ENCODE measurements at places on chromosomes 13 and 19.

GRCh38 chr19:15769586-15769985 lies 17.9 kb upstream of the OR10H5 start:
- no peak for DNase-seq

- no peak for DNase-seq
These were observed 40.3 kb downstream of the ZNF208 start for GRCh38 chr19:21970466-21970865.

DNA sequence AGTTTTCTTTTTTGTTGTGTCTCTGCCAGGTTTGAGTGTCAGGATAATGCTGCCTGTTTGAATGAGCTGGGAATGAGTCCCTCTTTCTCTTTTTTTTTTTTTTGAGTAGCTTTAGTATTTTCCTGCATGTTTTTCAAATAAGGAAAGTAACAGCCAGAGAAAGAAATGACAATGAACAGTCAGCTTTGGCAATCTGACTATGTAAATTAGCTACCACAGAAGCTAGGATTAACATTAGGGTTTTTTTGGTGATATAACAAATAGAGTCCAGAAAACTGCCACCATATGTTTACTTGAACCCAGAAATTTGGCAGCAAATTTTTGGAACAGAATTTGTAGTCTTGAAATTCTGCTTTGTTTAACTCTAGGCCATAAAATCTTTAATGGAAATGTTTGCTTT lies 50.5 kb downstream of the SGCG start:
- DNase-seq = no peak

DNA sequence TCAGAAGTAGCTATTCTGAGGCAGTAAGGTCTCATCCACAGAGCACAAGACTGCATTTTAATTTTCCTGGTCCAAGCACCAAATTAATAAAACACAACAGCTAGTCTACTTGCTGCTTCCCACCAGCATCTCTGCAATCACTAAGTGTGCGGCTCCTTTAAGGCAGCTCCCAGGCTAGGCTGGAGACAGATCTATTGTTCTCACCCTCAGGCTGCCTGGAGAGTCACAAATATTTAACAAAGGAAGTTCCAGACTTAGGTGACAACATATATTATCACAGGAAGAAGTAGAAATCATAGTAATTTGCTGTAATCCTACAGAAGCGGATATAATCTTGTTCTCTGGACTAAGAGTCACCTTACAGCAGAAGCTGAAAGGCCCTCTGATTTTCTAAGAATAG lies 2.2 kb upstream of the EID2 start:
- no peak for DNase-seq

- DNase-seq = no peak
These were observed at the start of gene PPP1R12C for GRCh38 chr19:55116859-55117662. TSS of gene PPP1R12C (minus strand) at chr19:55117637. CDS start at chr19:55117543, 94 bp downstream.

GRCh38 chr19:45527731-45528130 lies 20.5 kb downstream of the VASP start:
- no peak for DNase-seq

DNA sequence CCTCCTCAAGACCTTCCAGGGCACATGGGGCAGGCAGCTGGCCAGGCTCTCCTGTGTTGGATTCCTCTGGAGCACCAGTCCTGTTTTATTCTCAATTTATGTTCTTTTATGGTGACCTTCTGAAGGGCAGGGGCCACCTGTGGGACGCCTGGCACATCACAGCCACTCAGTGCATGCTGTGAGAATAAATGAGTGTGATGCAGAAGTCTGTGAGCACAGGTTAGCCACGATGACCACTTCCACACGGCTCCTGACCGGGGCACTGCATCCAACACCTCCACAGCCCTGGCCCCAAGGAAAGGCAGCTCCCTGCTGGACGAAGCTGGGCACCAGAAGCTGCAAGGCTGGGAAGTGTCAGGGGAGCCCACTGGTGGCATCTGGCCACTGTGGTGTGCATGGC lies 122.8 kb downstream of the CRYL1 start:
- DNase-seq = no peak

DNA sequence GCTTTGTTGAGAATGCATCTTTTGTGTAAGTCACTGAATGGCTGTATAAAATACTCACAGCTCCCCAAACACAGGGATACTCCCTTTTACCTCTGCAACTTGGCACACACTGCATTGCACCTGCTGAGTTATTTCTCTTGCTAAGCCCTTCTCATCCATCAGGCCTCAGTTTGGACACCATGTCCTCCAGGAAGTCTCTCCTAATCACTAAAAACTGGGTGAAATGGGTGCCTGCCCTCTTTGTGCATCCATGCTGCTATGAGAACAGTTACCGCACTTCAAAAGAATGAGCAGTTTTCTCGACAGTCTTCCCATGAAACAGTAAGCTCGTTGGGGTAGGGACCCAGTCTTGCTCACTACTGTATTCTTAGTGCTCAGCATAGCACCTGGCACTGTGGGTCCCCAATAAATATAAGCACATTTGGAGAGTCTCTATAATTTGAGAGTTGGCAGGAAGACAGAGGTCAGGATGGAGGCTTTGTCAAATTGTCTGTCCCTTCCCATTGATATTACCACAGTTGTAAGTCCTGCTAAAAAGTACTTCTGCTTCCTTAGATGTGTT lies 4.6 kb upstream of the SLC25A30 start:
- DNase-seq = no peak
